ENCODE measurements at places on chromosomes 7 and 10.

DNA sequence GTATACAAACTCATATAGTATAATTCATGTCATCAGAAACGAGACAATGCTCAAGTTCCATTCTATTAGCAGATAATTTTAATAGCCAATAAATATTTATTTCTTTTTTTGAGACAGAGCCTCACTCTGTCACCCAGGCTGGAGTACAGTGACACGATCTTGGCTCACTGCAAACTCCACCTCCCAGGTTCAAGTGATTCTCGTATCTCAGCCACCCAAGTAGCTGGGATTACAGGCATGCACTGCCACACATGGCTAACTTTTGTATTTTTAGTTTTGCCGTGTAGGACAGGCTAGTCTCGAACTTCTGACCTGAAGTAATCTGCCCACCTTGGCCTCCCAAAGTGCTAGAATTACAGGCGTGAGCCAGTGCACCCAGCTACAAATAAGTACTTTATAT is 45.7 kb downstream of the ORC5 start:
- no peak for DNase-seq

DNA sequence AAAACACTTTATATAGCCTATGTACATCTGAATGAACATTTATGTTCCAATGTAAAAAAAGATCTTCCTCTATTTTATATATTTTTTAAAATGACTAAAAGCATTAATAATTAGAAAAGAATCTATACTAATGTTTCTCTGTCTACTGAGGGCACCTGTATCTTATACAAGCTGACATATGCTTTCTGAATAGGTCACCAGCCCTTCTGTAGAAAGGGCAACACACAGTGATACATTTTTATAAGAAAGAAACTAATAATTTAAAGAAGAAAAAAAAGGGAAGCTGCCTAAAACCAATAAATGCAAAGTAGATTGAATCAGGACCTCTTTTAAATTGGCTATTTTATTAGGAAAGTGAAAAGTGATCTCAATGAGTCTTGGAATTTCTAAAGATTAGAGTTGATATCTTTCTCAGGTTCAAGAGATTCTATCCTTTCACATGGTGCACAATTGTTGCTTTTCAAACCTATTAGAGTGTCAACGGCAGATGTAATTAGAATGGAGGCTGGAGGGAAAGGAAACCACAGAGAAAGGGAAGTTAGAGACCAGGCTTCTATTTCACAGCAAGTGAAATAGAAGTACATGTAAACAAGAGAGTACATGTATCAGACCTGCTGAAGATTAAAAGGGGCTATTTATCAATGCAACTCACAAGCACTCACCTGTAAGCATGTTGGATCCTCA is 6.3 kb downstream of the MTPN start:
- DNase-seq, result no peak

GRCh38 chr10:124174071-124174566 is 80.7 kb upstream of the CHST15 start:
- DNase-seq, result no peak

DNA sequence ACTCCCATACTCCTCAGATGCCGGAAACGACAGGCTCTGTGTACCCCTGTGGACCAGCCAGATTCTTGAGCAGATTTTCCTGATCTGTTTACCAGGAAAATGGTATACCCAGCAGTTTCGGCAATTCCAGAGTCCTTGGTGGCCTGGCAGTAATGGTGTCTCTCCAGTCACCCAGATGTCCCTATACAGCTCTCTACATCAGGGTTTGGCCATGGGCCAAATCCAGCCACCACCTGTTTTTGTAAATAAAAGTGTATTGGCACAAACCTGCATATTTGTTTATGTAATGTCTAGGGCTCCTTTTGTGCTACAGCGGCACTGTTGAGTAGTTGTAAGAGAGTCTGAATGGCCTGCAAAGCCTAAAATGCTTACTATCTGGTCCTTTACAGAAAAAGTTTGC is 491.3 kb downstream of the RPS24 start:
- no peak for DNase-seq
